ENCODE measurements at places on chromosomes 2 and 18.

- DNase-seq = no peak
These were observed 637.1 kb upstream of the CHAC2 start for GRCh38 chr2:53130441-53130943.

DNA sequence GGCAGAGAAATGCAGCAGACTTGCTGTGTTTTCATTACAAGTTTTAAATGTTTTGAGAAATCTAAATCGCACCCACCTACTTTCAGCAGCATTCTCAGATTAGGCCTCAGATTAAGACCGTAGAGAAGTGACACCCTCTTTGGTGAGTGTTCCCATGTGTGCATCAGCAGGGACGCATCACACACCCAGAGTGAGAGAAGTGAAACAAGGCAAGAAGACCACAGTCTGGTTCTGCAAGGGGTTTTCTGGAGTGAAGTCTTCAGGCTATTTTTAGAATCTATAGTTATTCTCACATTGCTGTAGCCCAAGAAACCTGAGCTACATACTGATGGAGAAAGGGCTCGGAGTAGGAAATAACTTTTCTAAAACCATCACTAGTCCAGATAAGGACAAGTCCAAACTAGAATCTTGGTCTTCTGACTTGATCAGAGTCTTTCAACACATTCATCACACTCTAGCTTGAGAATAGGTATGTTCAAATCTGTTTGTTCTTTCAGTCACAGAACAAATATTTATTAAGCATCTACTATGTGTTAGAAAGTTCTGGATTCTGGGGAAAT lies 1216.6 kb upstream of the PIK3C3 start:
- no peak for DNase-seq

GRCh38 chr2:14903709-14904374 lies 271.3 kb downstream of the LRATD1 start:
- DNase-seq = no peak

DNA sequence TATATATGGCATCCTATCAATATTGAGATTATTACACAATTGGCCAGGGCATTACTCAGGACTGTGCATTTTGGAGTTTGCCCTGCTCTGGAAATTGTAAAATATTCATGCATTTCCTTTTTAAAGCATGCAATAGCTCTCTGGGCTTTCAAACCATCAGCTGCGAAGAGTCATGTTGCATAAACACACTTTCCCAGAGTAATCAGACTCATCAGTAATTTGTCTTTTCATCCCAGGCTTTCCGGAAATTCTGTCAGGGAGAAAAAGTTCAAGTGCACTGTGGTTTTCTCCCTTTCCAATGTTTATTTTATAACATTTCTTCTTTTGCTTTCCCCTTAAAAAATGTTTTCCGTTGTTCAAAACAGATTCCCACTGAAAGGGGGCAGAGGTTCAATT lies 38.9 kb upstream of the FHL2 start:
- DNase-seq = no peak

DNA sequence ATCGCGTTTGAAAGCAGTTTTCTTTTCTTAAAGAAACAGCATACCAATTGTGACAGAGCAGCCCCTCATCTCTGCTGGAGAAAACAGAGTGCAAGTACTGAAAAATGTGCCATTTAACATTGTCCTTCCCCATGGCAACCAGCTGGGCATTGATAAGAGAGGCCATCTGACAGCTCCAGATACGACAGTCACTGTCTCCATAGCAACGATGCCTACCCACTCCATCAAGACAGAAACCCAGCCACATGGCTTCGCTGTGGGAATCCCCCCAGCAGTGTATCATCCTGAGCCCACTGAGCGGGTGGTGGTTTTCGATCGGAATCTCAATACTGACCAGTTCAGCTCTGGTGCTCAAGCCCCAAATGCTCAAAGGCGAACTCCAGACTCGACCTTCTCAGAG lies 9.5 kb downstream of the GRHL1 start:
- no peak for DNase-seq

DNA sequence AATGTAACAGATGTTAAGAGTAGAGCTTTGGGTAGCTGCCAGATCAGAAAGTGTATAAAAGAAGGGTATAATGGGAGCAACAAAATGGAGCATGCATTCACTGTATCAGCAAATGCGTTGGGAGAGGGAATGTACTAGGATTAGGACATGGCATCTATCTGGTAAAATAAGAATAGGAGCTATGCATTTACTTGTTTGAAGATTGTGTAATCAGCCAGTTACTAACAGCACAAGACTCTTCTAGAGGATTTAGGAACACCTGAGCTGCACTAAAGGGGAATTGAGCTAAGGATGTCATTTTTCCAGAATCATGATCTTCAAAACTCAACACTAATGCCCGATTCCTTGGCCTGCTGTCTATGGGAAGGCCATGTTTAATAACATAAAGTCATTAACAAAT lies 394.2 kb upstream of the TNP1 start:
- no peak for DNase-seq

DNA sequence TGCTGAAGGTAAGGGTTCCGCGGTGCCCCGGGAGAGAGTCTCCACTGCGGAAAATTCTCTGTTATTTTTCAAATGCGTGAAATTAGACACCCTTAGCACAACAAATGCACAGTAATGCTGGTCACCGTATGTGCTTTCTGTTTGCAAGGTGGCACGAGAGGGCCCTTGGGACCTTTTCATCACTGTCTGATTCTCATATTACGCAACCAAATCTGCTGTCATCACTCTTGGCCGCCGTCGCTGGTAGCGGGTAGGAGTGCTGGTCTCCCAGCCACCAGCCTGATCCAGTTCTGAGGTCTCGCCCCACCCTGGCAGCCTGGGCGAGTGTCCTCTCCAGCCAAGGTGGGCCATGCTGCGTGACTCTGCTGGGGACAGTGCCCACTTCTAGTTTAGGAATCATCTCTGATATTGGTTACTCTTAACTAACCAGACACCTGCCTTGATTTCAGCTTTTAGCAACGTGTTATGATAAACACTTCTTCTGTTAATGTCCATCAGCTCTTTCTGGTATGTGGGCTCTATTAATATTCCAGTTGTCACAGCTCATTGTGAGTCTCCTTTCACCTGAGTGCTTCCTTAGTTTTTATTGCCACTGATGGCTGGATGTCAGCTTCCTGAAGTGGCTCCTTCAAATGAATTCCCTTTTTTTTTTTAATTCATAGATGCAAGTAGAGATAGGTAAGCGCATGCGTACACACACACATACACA lies 199.4 kb downstream of the GBX2 start:
- DNase-seq = peak; percentile 68

- no peak for DNase-seq
These were observed 141.1 kb downstream of the CDH20 start for GRCh38 chr18:61474341-61474740.

GRCh38 chr18:60018618-60019462 lies 119.0 kb downstream of the PMAIP1 start:
- DNase-seq = no peak

GRCh38 chr2:233925402-233925801 lies 8.2 kb downstream of the TRPM8 start:
- no peak for DNase-seq

DNA sequence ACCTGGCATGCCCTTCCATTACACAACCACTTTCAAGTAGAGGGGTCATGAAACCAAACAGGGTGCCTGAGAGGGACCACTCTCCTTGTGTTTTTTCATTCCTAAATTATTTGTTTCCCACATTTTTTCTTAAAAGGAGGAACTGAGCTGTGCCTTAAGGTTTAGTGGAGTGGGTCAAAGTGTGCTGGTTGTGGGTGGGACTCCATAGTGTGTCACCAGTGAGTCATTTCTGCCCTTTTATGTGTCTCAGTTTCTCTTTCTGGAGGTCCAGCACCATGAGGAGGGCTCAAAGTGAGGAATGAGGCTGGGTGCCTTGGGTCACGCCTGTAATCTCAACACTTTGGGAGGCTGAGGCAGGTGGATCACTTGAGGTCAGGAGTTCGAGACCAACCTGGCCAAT lies 37.8 kb downstream of the COMMD1 start:
- DNase-seq = no peak

- peak; percentile 79 for DNase-seq
These were observed 159.0 kb upstream of the HAAO start for GRCh38 chr2:42951263-42951938.

GRCh38 chr2:191412353-191412752 lies 167.1 kb downstream of the MYO1B start:
- DNase-seq = no peak

GRCh38 chr2:150626934-150627411 lies 139.5 kb upstream of the RND3 start:
- DNase-seq = no peak

DNA sequence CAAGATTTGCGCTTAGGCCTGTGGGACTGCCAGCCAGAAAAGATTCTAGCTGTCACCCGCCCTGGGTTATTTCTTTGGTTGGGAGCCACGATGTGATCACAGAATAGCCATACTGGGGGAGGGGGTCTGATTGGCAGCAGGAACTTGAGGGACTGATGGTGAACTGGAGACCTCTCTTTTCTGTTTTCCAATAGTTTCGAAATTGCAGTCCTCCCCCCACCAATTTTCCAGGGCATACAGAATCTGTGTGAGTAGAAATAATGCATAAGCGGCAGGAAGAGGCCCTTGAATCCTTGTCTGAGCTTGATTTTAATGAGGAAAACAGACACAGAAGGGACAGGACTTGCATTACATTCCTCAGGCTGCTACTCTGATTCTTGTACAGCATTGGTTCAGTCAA lies 2.2 kb upstream of the POLR2D start:
- DNase-seq = no peak

- no peak for DNase-seq
These were observed 669.8 kb downstream of the ZEB2 start for GRCh38 chr2:143850084-143850483.

GRCh38 chr2:164205347-164205746 lies 415.9 kb downstream of the GRB14 start:
- DNase-seq = no peak

All from Right ventricle myocardium superior (tissue), 1 donor.